ENCODE measurements at places on chromosomes 12 and 14. TPM values are rescaled to one million over a fixed set of nuclear protein-coding genes. Genes with fewer than 3 reads are reported as not detected.

CCDC88C gene
- total RNA-seq = 8.9 TPM

RBM23 gene
- 83.8 TPM for total RNA-seq

ADSS1 gene
- 1.2 TPM for total RNA-seq

SMIM41 gene
- not detected for total RNA-seq

ZFHX2 gene
- total RNA-seq = 0.04 TPM

ANO4 gene
- 0.16 TPM for total RNA-seq

ARL6IP4 gene
- total RNA-seq = 144 TPM

BICDL1 gene
- 0.18 TPM for total RNA-seq

MANSC1 gene
- total RNA-seq = not detected

USP44 gene
- total RNA-seq = 0.04 TPM

RGS6 gene
- not detected for total RNA-seq

HOXC10 gene
- total RNA-seq = 0.51 TPM

ITGA7 gene
- 27.1 TPM for total RNA-seq

GRCh38 chr12:18998343-18999261 is 130.9 kb upstream of the PLEKHA5 start:
- DNase-seq = no peak

DNA sequence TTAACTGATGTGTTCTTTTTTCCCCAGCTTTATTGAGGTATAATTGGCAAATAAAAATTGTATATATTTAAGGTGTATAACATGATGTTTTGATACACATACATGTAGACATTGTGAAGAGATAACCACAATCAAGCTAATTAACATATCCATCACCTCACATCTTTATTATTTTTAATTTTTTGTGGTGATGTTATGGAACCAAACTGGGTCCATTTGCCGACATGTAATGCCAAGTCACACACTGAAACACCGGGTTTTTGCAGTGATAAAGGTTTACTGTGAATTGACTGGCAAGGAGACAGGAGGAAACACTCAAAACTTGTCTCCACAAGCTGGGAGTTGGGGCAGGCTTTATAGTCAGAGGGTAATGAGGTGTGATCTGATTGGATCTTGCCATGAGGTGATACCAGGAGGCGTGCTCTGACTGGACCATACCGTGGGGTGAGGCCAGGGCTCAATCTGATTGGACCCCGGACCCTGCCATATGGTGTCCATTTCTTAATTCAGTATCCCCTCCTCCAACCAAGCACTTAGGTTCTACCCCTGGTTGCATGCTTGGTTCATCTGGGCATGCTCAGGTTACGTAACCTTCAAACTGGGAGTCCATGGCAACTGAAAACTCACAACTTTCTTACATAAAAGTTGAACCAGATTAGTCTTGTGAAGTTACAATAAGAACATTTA is 11.8 kb upstream of the WSCD2 start:
- DNase-seq = peak; percentile 4

DNA sequence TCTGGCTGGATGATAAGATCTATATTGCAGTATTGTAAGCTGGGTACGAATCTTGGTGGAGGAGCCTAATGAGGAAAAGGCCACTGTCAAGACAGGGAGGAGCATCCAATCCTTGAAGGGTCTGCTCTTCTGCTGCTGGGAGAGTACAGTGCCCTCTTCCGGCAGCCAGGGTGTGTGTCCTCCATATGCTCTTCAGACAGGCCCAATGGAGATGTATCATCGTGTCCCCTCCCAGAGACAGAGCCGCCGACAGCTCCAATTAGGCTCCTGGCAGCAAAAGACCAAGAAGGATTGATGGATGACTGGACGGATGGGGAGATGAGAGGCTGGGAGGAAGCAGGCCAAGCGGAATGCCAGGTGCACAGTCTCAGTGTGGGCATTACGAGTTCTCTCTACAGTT is 51.6 kb upstream of the PIWIL1 start:
- no peak for DNase-seq

DNA sequence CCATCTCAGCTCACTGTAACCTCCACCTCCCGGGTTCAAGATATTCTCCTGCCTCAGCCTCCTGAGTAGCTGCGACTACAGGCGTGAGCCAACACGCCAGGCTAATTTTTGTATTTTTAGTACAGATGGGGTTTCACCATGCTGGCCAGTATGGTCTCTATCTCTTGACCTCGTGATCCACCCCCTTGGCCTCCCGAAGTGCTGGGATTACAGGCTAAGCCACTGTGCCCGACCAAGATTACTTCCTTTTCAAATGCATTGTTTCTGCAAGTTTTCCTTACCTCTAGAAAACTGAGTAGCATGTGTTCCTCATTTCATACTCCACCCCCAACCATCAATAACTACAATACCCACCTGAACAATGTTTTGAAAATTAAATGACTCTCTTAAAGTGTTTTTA is 13.1 kb downstream of the ARF6 start:
- no peak for DNase-seq

GRCh38 chr12:114425031-114425626 is 19.2 kb upstream of the TBX5 start:
- DNase-seq = no peak

DNA sequence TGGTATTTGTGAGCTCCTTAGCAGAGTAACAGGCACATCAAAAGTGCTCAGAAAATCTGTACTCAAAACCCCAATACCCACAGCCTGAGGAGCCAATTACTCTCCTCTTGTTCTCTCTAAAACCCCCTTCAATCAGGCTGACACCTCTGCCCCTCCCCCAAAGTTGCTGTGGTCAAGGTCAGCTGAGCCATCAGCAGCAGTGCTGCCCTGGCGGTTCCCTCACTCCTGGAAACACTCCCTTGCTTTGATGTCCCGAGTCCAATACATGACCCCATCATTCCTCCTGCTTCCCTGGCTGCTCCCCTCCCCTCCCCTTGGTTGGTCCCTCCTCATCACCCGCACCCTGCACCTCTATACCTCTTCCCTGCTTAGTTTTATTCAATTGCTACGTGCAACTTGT is 57.2 kb upstream of the C14orf132 start:
- no peak for DNase-seq

- DNase-seq = peak; percentile 4
These were observed 78.8 kb upstream of the NEDD1 start for GRCh38 chr12:96828169-96828789.

DNA sequence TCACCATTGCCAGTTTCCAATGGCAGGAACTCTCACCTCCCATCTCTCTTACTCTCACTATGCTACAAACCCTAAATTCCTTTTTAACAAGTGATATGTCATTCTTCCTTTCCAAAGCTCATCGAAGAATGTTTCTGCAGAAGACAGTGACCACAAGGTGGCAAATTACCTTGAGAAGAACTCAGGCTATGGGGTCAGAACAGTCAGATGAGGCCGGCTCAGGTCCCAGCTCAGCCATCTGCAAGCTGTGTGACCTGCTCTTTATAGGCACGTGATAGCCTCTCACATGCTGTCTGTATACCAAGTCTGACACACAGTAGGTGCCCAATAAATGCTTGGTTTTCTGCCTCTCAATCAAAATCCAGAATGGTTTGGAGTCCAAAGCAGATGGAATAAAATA is 80.7 kb downstream of the FOXN3 start:
- DNase-seq = no peak

GRCh38 chr14:95313190-95313589 is 6.5 kb downstream of the CLMN start:
- no peak for DNase-seq

GRCh38 chr12:90915353-90915752 is 39.6 kb downstream of the CCER1 start:
- DNase-seq = no peak

DNA sequence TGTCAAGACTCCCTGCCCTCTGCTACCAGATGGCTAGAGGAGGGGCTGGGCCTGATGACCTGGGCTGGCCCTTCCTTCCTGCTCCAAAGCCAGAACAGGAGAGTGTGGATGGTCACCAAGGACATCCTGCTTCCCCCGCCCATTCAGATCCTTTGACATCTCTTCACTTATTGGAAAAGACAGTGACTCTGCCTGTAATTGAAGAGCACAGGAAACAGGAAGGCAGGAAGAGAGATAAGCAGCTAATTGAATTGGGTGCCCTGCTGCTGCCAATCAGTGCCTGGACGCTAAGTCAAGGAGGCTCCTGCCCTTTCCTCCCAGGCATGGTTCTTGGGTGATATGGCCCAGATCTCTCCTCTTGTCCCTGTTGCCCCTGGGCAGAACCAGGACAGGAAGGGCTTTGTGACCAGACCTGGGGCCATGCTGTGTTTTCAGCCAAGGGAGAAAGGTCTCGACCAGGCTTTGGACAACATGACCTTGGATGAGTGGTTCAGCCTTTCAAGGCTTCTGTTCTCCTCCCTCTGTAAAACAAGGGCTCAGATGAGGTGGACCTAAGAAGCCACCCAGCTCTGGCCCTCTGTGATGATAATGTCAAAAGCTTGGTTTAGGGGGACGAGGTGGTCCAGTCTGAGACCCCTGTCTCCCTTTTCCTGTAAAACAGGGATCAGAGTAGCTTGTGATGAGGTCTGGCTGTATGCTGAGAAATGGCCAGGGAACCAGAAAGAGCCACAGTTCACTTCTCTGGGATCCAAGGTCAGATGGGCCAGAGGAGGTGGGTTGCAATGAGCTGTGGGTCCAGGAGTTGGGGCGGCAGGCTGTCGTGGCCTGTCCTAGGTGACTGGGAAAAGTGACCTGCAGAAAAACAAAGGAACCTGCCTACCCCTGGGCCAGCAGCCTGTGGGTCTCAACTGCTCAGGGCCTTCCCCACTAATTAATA is 38.8 kb downstream of the FAM222A start:
- DNase-seq = no peak

- DNase-seq = no peak
These were observed 41.9 kb downstream of the SLC6A12 start for GRCh38 chr12:171743-172676.

GRCh38 chr14:58455593-58456265 is 28.2 kb downstream of the KIAA0586 start:
- no peak for DNase-seq

DNA sequence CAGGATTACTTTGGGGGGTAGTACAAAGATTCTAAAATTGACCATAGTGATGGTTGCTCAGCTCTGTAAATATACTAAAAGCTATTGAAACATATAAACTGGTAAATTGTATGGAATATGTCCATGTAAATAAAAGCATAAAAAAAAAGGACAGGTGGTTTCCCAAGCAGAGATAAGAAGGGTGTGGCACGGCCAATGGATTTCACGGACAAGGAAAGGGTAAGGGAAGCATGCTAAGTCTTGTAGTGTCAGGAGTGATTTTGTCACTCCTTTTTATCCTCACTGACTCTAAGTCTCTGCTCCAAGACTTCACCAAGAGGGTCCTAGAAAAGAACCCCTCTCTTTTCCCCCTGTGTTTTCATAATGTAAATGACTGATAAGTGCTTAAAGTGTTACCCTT is 229.2 kb downstream of the SPTSSA start:
- DNase-seq = peak; percentile 49

DNA sequence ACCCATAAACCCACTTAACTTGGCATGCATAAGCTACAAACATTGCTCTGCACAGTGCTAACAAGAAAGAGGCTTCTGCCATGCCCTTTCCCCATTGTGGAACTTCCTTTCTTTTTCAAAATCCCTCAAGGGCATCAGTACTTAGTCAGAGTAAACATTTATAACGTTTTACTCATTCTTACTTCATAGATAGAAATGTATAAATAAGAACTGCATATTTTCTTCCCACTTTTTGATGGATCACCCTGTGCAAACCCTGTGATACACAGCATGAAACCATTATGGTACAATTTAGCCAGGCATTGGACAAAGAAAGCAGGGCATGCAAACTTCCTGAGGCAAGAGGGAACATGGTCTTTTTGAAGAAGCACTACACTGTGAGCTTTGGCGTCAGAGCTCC is 113.8 kb upstream of the FOXG1 start:
- no peak for DNase-seq

DNA sequence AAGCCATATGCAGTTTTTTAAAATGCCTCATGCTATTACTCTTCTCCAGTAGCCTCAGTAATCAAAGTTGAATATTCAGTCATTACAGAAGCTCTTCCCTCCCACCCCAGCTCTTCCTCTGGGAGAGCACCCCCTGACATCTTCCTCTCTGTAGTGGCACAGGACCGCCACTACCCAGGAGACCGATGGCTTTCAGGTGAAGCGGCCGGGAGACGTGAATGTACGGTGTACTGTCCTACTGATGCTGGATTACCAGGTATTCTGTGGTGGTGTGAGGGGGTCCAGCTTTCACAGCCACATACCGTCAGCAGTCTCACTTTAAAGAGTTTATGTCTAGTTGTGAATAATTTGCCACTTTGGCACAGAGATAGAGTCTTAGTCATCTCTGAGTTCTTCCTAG is 4.6 kb downstream of the SMARCD1 start:
- no peak for DNase-seq

DNA sequence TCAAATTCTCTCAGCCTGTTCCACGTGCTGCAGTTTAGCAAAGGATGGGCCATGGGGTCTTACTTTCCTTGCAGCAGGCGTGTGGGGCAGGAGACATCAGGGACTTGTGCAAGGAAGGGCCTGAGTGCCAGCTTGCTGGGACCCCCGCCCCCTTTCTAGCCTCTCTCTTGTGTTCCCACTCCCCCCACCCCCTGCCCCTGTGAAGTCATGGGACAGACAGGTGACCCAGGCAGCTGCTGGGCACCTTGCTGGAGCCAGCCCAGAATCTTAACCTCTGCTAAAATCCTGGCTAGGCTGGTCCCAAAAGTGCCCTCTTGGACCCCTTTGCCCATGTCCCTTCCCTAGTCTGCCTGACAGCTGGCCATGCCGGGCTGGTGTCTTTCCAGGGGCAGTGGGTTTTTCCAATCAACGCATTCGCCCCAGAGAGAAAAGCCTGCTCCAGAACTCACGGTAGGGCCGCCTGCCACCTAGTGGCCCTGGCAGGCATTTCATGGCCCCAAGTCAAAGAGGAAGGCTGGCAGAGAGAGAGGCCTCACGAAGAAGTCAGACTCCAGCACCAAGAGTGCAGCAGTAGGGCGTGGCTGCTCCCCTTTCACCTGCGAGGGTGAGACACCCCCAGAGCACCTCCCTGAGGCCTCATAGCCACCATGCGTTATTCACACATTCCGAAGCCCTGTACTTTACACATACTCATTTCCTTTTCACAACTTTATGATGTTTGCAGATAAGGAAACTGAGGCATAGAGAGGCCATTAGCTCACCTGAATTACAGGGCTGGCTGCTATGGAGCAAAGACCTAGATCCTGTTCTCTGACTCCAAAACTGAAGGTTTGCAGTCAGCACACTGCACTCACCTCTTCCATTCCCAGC is 67.4 kb downstream of the LGMN start:
- peak; percentile 76 for DNase-seq

DNA sequence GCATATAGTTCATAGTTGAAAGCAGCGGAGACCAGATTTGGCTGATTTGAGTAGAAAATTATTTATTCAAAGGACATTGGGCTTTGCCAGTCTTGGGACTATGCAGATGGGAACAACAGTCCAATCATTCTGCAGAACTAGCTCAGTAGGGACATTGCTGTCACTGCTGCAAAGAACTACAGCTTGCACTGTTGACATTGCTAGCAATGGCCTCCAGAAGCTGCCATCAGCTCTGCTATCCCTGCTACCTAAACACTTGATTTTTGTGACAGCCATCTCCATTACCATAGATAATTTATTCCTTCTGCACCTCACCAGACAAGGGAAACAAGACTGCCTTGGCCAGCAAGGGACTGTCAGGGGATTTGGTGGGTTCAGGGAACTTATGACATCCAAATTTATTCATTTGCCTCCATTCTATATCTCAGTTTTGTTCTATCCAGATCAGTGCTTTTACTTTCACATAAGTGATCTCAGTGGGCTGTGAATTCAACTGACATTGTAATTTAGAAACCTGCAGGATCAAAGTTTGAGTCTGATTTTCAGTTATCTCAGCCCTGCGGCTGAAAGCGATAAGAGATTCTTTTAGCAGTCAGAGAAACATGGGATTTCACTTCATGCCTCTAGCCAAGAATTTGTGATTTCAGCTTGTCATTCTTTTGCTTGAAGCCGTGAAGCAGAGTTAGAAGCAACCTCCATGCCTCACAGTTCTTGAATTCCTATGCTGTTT is 136.7 kb upstream of the FBXO33 start:
- DNase-seq = no peak

- no peak for DNase-seq
These were observed 4.9 kb upstream of the NUDT14 start for GRCh38 chr14:105185973-105186372.

All from SJCRH30 (cell line).